ENCODE measurements at places on chromosomes 16 and 17.

DNA sequence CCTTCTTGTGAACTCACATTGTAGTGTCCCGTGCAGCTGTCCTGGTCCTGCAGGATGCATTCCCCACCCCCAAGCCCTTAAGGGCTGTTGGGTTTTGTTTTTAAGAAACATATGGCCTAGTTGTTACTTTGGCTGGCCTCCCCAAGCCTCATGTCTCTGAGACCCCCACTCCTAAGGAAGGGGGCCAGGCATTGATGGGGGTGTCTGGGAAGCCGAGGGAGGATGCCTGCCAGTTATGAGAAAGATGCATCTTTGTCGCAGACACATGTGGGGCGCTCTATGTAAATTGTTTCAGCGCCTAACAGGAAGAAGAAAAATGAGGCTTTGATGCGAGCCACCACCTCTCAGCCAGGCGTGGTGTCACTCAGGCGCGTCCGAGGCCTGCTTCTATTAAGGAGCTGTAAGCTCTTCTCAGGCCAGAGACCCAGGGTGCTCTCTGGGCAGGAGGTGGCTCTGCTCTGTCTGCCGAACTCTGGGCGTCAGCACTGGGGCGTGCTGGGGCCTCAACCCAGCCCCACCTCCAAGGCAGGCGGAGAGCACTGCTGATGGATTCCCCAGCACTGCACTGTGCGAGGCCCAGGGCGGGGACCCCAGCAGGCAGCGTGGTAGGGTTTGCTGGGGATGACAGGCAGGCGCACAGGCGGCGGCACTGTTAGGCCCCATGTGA lies 70.6 kb downstream of the SREBF1 start:
- no peak for DNase-seq

DNA sequence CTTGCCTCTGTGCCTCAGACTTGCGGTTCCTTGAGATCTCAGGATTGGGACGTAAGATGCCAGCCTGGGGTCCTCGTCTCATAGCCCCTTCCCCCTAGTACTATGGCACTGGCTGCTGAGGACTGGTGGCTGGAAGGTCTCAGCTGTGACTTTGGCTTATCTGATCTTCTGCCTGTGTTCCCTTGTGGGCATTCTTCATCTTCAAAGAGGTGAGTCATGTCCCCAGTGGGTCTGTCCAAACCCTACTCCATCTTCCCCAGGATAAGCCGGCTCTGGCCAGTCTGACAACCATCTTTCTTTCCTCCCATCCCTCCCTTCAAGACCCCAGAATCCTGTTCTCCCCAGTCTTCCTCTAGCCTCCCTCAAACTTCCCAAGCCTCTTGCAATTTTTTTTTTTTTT lies 3.6 kb downstream of the CD19 start:
- no peak for DNase-seq

DNA sequence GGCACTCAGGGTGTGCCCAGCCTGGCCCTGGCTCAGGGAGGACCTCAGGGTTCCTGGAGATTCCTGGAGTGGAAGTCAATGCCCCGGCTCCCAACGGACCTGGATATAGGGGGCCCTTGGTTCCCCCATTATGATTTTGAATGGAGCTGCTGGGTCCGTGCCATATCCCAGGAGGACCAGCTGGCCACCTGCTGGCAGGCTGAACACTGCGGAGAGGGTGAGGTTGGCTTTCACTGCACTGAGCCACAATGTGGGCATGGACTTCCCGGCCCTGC lies 23.6 kb downstream of the USP6 start:
- DNase-seq, result no peak

DNA sequence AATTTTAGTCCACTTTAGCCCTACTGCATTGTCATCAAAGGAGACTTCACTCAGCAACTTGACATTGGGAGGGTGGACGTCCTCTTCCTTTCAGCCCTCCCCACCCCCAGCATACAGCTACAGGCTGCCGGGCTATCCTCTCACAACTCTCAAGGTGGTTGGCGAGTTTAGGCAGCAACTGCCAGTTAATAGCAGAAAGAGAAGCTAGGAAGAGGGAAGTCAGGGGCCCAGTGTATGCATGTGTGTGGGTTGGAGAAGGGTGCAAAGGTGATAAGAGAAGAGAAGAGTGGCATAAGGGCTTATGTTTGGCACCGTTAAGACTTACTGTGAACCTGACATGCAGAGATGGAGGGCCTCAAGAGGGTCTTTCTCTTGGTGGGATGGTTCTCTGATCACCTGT lies 31.8 kb downstream of the CCL4 start:
- DNase-seq, result no peak

DNA sequence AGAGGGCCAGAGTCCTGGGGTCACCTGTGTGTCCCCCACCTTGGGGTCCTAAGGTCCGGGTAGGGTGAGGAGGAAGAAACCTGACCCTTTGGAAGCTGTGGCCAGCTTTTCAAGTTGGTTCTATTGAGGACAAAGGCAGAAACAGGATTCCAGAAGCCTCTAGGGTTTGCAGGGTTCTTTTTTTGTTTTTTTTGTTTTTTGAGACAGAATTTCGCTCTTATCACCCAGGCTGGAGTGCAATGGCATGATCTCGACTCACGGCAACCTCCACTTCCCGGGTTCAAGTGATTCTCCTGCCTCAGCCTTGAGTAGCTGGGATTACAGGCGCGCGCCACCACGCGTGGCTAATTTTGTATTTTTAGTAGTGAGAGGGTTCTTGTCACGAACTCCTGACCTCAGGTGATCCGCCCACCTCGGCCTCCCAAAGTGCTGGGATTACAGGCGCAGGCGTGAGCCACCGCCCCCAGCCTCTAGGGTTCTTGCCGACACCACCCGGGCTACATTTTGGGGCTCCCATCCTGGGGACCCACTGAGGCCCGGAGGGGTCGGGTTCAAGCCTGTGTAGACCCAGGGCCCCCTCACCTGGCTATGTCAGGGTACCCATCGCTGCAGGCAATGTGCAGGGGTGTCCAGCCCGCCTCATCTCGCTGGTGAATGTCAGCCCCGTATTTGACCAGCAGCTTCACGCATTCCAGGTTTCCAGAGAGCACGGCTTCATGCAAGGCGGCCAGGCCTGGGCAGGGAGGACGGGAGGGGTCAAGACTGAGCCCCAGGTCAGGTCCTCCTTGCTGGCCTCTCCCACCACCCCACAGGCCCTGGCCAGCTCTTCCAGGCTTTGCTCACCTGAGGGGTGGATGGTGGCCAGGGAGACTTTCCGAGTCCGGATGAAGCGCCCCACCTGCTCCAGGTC lies 674 bp downstream of the PPP1R27 start:
- no peak for DNase-seq

DNA sequence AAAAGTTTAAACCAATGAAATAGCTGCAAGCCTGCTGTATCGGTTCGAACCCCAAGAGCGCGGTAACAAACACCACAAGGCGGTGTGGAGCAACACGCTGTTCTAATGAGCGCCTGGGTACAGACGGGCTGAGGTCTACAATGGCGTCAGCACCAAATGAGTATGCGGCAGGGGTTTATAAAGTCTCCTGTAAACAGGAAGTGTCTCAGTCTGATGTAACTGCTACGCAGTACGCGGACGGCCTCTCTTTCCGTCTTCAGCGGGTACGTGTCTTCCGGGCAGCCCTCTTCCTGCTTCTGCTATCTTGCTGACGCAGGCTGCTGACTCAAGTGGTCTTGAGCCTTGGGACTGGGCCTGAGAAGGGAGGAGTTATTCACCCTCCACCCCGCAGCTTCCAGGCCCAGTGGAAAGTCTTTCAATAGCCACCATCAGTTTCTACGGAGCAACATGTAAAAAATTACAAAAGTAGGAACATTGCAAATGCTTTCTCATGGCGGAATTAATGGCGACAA lies 40.5 kb upstream of the KCNJ2 start:
- no peak for DNase-seq

DNA sequence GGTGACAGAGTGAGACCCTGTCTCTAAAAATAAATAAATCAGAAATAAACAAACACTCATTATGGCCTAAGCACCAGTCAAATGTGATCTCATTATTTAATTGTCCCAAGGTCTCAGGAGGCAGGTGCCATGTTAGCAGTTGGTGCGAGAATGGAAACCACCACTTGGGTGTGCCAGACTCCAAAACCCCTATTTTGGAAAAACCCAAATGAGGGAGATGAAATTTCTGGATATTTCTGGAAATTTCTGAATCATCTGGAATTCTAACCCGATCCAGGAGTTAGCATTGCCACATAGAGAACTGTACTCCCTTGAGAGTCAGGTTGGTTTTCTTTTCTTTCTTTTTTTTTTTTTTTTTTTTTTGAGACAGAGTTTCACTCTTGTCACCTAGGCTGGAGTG lies 264.0 kb downstream of the XYLT1 start:
- no peak for DNase-seq

- DNase-seq, result no peak
Observed at GRCh38 chr17:74520016-74520434, 11.2 kb downstream of the CD300LB start.

GRCh38 chr16:27929818-27930217 lies 133.7 kb downstream of the GSG1L start:
- no peak for DNase-seq

GRCh38 chr17:29982991-29983653 lies 41.7 kb downstream of the EFCAB5 start:
- DNase-seq, result no peak

DNA sequence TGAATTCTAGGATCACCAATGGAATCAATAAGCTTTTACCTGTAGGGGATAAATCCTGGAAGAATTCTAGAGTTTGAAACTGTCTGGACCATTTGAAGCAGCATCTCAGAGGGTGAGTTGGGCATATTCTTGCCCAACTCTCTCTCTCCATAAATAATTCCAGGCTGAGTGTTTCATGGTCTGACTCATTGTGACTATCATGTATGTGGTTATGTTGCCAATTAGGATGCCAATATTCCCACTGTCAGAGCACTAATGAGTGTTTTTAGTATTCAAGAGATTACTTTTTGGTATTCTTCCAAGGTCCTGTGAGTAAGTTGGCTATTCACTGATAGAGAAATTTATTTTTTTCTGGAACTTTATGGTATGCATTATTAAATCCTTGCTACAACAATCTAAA lies 456.9 kb downstream of the TOX3 start:
- DNase-seq, result peak; percentile 6

DNA sequence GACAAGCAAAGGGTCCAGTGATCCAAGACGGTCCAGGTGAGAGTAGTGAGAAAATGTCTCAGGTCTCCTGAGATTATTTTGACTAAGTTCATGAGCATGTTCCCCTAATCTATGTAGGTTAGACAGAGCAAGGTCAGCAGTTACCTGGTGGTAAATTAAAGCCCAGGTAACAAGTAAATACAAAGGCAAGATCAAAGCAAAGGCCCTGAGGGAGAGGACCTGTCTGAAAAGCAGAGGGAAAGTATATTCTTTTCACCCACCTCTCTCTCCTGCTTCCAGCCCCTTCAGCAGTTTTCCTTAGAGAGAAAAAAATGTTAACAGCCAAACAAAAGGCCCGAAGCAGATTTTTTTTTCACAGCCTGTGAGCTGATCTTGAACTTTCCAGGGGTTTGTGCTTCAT lies 302.7 kb downstream of the MAP2K6 start:
- no peak for DNase-seq

DNA sequence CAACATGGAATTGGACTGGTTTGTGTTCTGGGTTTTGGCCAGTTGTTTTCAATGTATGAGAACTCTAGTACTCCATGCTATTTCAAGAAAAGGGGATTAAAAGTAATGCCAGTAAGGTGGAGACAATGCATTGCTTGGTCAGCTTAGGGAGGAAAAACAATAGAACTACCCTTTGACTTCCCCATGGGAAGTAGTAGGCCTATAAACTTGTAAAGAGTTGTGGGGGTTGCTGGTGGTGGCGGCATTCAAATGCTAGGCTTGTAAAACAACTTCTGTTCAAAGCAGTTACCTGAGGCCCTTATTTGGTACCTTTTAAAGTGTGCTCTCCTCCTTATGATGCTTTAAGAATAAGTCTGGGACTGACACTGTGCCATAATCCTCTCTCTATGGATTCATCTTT lies 9.4 kb downstream of the MAP3K3 start:
- DNase-seq, result no peak

- no peak for DNase-seq
Observed at GRCh38 chr16:51696376-51696775, 545.3 kb upstream of the SALL1 start.

GRCh38 chr17:44829523-44830358 lies at the start of gene GJC1:
Gene GJC1 (minus strand): TSS chr17:44830287. CDS start chr17:44805817, 24,470 bp downstream.
- no peak for DNase-seq

DNA sequence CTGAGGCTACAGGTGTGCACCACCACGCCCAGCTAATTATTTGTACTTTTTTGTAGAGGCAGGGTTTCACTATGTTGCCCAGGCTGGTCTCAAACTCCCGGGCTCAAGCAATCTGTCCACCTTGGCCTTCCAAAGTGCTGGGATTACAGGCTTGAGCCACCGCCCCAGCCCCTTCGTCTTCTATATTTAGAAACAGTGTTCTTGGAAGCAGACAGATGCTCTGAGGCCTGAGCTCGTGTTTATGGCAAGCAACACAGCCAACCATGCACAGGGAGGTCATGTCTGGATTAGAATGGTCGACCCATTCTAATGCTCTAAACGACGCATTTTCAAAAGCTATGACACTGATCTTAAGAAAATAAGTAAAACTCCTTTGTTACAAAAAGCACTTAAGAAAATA lies 16.6 kb downstream of the TMEM204 start:
- no peak for DNase-seq

- DNase-seq, result peak; percentile 89
Observed at GRCh38 chr17:82399041-82399441, 19.1 kb upstream of the HEXD start.

DNA sequence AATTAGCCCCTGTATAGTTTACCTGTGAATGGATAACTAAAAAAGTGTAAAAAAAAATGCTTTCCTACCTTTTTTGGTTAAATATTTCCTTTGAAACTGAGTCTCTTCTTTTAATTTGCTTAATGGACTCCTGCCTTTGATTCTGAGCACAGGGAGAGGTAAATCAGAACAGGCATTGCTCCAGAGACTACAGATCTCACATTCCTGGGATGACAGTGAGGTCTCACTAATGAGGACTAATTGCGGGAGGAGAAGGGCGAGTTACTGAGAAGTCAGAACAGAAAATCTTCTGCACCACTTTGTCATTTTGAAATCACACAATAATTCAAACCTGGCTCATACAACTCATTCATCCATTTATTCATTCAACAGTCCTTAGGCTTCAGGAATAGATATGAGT lies 437.0 kb upstream of the ASIC2 start:
- no peak for DNase-seq

- DNase-seq, result no peak
Observed at GRCh38 chr16:70770626-70771552, 30.1 kb downstream of the VAC14 start.

- DNase-seq, result no peak
Observed at GRCh38 chr17:67093348-67093747, 49.0 kb downstream of the CACNG1 start.

- DNase-seq, result no peak
Observed at GRCh38 chr16:62539657-62540056, 503.4 kb upstream of the CDH8 start.

- DNase-seq, result no peak
Observed at GRCh38 chr16:46828943-46829342, 2.0 kb downstream of the C16orf87 start.

- no peak for DNase-seq
Observed at GRCh38 chr17:9206741-9207332, 185.5 kb downstream of the NTN1 start.
